Cardiac fibroblast (primary cell): ENCODE measurements at places on chromosomes 7 and 10.
A peak's percentile ranks its signal among the peaks of the same experiment; 100 is the strongest.

GRCh38 chr10:77383861-77384553 is 253.6 kb downstream of the KCNMA1 start:
- DNase-seq = no peak

DNA sequence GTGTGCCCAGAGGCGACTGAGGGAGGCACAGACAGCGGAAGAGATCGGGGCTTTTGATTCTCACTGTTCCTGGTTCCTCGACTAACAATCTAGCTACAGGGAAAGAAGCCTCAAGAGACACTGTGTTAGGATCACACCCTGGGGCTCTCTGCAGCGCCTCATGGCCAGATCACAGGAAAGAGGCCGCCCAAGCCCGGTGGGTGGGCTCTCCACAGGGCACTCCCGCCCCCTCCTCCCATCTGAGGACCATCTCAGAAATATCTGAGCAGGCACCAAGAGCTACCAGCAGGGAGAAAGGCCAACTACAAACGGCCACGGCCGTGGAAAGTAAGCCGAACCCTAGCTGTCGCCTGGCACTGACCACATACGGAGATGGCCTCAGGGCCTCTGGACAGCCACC is 224.2 kb downstream of the MLLT10 start:
- DNase-seq = no peak

- DNase-seq = peak; percentile 76
These were observed 98.8 kb downstream of the CACNB2 start for GRCh38 chr10:18238870-18239485.

DNA sequence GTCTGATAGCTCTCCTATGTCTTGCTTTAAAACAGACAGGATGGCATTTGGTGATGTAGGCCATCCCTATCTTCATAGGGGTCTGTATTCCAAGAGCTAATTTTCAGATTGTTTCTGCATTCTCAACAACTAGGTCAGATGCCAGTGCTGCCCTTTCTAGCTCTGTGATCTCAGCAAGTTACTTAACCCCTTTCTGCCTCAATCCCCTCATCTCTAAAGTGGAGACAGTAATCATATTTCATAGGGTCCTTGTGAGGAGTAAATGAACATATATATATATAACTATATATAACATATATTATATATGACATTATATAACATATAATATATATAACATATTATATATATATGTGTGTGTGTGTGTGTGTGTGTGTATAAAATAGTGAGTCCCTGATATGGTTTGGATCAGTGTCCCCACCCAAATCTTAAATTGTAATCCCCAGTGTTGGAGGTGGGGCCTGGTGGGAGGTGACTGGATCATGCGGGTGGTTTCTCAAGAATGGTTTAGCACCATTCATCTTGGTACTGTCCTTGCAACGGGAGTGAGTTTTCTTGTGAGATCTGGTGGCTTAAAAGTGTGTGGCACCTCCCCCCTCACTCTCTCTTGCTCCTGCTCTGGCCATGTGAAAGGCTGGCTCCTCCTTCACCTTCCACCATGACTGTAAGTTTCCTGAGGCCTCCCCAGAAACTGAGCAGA is 45.2 kb downstream of the HIPK2 start:
- DNase-seq = no peak

DNA sequence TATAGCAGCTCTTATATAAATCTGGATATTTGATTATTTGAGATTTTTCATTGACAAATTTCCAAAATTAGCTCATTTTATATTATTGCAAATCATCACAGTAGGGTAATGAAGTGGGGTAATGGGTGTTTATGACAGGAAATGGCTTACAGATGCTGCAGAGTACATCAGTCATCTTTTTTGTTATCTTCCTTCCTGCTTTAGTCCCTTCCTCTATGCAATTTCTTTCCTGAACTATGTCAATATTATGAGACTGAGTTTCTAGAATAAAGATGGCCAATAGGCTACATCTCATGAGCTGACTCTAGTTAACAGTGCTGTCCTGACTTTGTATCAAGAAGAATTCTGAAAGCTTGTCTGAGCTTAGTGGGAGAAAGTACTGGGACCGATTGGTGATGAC is 244.5 kb downstream of the XPNPEP1 start:
- no peak for DNase-seq

GRCh38 chr7:151379534-151380198 is 30.2 kb downstream of the WDR86 start:
- no peak for DNase-seq

DNA sequence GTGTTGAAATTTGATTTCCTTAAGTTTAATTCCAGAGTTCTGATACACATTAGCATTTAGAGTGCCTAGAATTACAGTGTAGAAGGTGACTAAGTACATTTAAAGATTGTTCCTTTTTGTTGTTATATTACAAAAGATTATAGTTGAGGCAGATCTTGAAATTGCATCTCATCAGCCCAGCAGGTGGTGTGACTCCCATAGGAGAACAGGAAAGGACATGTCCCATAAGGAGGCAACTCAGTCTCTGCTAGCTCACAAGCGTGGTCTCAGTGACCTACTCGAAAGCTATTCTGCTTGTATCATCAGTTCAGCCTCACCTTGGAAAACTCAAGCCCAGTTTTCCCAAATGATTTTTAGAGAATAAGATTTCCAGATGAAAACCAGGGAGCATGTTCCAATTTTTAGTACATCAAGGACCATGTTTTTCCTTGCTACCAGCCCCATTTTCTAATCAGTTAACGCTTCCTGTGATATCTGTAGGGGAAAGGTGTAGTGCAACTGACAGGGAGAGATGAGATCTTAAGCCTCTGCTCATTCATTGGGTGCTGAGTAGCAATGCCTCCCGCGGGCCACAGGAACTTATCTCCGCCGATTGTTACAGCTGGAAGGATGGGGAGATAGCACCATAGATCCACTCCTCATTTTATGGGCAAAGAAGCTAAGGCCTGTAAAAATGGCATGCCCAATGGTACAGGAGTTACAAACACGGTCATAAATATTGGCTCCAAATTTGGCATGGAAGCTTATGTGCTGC is 1.1 kb upstream of the GNAI1 start:
- peak; percentile 47 for DNase-seq

DNA sequence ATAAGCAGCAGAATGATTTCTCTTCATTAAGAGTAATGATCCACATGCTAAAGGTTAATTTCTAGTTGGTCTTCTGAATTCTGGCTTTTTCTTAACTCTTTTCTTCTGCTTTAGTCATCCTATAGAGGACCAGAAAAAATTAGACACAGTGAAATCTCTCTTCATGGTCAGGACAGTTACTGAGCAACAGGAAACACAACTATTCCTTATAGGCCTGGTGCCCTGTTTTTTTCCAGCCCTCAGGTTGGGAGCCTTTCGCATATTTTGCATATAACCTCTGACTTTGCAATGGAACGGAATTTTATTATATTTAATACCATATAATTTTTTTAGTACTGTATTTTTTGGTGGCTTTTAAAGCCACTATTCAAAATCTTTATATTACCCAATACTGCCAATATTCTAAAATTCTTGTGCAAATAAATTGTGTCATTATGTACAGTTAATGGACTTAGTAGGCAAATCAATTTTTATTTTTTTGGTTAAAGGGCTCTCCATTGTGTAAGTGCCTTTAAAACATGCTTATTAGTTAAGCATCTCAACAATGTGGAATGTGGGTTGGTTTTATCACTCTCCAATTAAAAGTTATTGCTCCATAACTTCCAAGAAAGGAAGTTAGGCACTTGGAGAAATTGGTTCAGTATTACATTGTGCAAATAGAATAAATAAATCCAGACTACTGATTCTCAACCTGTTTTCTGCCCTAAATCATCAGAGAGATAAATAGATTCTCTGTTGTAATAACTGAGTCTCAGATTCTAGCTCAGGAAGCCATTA is 22.5 kb downstream of the ARL4A start:
- peak; percentile 51 for DNase-seq

- no peak for DNase-seq
These were observed 40.6 kb downstream of the AKR1B15 start for GRCh38 chr7:134589491-134589941.

DNA sequence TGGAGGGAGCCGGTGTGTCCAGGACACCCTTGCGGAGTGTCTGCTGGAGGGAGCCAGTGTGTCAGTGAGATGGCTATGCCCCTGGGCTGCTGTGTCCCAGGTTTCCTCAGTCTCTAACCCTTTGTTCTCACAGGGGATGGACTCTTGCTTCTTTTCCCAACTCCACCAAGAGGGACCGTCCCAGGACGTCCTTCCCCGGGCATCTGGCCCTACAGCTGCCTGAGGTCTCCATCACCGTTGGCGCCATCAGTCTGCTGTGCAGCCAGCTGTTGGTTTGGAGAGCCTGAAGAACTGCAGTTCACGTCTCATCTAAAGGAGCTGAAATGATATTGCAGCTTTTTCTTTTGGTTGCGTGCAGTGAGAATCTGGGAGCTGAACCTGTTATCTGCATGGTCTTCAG is 136.2 kb downstream of the VIPR2 start:
- DNase-seq = no peak

- no peak for DNase-seq
These were observed 14.3 kb downstream of the ZC3HAV1 start for GRCh38 chr7:139095194-139095659.

DNA sequence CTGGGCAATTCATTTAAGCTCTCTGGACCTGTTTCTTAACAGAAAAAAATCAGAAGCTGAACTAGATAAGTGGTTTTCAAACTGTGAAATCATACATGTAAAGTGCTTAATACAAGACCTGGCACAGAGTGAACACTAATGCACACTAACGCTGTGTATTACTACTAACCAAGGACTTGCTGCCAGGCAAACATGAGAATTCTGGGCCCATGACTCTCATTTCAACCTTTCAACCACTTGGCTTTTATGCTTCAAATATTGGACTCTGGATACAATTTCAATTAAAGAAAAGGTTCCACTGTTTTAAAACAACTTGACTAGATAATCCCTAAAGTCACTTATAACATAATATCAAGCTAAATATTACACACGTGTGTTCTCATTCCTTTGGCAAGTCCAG is 73.4 kb downstream of the SRPK2 start:
- peak; percentile 17 for DNase-seq
